ENCODE measurements at places on chromosomes 3 and 15. TPM values are rescaled to one million over a fixed set of nuclear protein-coding genes. Genes with fewer than 3 reads are reported as not detected.

- H3K36me3 ChIP-seq: no peaks in the 10 kb centered on the region
- no peak overlapping the region for H3K27ac ChIP-seq
- peaks cover 5% of the 10 kb centered on the region for H3K4me1 ChIP-seq
- H3K27me3 ChIP-seq: peaks cover 3% of the 10 kb centered on the region
- no peak for DNase-seq
- no peak overlapping the region for H3K4me3 ChIP-seq
Measured at GRCh38 chr3:5754602-5755001, 567.1 kb downstream of the EDEM1 start.

FAM81A gene
- 4.2 TPM for total RNA-seq

DNA sequence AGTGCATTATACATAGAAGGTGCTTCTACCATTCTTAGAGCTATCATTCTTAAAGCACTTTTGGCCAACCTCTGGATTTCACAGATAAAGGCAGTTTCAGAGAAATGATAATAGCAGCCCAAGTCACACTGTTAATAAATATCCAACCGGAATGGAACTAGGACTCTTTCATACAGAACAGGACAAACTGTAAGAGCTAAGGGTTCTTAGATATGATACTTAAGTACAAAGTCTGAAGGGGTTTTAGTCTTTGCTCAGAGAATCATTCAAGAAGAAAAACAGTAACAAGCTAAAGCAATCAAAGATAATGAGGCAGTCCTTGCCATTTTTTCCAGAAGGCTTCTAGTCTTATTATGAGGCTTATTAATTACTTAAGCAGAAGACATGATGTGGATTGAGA lies 239.0 kb downstream of the ERC2 start:
- no peak overlapping the region for H3K27ac ChIP-seq
- DNase-seq: no peak
- H3K4me3 ChIP-seq: no peak overlapping the region
- no peaks in the 10 kb centered on the region for H3K36me3 ChIP-seq
- H3K4me1 ChIP-seq: no peaks in the 10 kb centered on the region
- no peaks in the 10 kb centered on the region for H3K27me3 ChIP-seq

PRSS50 gene
- 0.35 TPM for total RNA-seq

CHCHD6 gene
- 32.9 TPM for total RNA-seq

DNA sequence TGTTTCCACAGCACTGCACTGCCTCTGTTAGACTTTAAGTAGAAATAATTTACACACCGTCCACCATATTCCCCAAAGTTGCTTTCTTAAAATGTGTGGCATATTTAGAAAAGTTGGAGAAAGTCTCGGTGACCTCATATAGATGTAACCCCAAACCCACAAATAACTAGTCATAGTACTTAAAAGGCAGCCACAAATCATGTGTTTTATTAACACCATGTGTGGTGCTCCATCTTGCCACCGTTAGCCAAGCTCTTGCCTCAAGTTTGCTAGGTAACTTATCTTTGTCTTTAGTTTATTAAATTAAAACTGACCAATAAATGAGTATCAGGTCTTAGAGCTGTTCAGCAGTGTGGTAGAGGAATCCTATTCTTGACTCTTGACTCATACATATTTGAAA lies 257.9 kb downstream of the UBE2E2 start:
- DNase-seq: no peak
- no peak overlapping the region for H3K27ac ChIP-seq
- H3K27me3 ChIP-seq: no peaks in the 10 kb centered on the region

CLDN18 gene
- not detected for total RNA-seq

DNA sequence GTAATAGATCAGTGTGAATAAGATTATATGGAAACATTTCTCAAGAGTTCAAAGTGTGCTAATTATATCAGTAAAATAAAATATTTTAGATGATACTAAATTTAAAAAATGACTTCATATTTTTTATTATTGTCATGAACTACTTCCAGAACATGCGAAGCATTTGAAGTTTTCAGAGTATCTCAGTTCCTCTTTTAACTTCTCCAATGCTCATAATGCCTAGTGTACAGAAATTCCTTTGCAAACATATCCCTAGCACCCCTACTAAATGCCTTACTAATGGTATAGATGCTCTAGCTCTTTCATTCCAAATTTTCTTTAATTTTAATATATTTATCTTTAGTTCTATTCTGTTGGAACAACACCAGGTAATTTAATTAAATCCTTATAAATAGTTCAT lies 580.4 kb downstream of the CADM2 start:
- no peaks in the 10 kb centered on the region for H3K4me1 ChIP-seq
- no peak overlapping the region for H3K27ac ChIP-seq
- DNase-seq: no peak
- H3K36me3 ChIP-seq: no peaks in the 10 kb centered on the region

GRCh38 chr3:122916084-122916483 lies 111.5 kb downstream of the SEMA5B start:
- H3K27me3 ChIP-seq: no peaks in the 10 kb centered on the region
- no peak overlapping the region for H3K4me3 ChIP-seq
- DNase-seq: no peak
- H3K36me3 ChIP-seq: no peaks in the 10 kb centered on the region

RPSA gene
- total RNA-seq: 1,595 TPM
